ENCODE measurements at places on chromosomes 1 and 21.
A peak's percentile ranks its signal among the peaks of the same experiment; 100 is the strongest.

DNA sequence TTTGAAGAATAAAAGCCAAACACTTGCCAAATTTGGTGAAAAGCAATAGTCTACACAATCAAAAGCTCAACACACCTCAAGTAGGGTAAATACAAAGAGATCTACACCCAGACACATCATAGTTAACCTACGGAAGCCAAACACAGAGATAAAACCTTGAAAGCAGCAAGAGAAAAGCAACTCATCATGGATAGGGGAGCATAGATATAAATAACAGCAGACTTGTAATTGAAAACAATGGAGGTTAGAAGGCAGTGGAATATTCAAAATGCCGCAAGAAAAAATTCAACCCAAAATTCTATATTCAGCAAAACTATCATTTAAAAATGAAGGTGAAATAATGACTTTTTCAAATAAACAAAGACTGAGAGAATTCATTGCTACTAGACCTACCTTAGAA is 105.1 kb downstream of the ITSN1 start:
- no peak for DNase-seq

DNA sequence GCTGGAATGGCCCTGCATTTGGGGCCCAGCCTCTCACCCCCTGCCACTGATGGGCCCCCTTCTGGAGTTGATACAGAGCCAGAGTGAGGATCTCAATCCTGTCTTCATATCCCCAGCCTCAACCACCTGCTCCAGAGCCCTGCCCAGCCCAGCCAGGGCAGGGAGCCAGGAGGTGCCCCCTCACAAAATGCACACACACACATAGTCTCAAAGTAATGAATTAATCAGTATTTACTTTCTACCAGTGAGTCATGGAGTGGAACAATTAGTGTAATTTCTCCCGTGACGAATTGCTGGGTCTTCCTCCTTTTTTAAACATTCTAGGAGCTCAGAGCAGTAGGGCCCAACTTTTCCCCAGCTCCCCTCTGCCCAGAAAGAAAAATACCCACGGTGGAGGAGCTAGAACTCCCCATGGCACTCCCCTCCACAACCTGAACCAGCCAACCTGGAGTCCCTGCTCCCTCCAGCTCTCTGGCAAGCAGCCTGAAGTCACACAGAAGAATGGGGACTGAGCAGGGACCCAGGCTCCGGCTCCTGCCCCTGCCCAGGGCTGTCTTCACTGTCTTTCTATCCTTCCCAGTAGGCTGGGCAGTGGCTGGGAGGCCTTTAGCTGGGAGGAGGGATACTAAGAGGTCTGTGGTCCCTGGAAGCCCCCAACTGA is 29.3 kb downstream of the SDC3 start:
- DNase-seq = no peak

DNA sequence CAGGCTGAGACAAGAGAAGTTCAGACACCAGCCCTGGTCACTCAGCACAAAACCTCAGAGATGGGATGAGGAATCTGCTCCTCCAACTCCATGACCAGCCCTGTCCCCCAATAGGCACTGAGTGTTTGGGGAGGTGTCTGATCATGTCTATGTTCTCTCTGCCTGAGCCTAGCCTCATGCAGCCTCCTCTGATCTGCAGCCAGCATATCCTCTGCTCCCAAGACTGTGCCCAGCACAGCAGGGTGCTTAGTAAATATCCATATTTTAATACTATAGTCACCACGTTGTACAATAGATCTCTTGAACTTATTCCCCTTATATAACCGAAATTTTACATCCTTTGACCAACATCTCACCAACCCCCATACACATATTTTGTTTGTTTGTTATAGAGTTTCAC is 202.9 kb downstream of the MATN1 start:
- no peak for DNase-seq

DNA sequence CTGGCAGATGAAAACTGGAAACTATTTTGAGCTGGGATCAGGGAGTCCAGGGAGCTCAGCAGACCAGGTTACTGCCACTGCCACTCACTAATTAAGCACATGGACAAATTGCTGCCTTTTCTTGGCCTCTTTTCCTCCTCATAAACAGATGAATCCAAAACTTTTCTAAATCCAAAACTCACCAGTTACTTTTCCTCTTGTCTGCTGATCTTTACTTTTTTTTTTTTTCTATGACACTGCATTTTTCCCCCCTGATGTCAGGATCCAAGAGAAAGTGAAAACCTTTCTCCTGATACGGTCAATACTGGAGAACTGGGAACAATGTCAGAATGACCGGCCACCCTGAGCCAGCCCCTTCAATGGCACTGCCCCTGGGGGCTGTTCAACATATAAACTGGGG is 405.8 kb downstream of the DUSP10 start:
- no peak for DNase-seq

GRCh38 chr1:234684856-234685255 is 74.9 kb upstream of the IRF2BP2 start:
- peak; percentile 42 for DNase-seq

- DNase-seq = peak; percentile 92
Measured at GRCh38 chr1:62783736-62784508, at the start of gene ATG4C. TSS of gene ATG4C (plus strand) at chr1:62784132. CDS start at chr1:62803787, 19,655 bp downstream.

- DNase-seq = no peak
Measured at GRCh38 chr21:36545776-36546511, 66.0 kb upstream of the CLDN14 start.

DNA sequence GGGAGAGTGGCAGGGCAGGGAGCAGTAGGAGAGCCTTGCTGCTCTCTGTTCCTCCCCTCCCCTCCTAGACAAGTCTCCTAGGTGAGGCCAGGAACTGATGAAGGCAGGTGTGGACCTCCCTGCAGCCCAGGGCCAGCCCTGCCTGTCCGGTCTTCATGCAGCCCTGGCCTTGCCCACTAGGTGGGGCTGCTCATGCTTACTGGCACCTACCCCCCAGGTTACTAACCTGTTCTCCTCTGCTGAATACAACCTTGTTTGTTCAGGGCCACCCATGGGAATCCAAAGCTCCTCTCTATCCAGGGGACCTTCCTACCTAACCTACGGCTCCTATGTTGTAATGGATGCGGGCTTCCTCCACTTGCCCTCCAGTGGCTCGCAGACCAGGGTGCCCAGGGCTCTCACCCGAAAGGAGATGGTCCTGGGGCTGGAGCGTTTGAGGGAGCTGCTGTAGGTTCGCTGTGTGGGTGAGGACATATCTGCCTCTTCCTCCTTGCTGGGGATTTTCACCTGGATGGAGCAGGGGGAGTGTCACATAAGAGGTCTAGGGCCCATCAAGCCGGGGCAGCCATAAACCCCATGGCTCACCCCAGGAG is 7.9 kb upstream of the TNNT2 start:
- DNase-seq = no peak

GRCh38 chr1:44643721-44644334 is 30.5 kb downstream of the TMEM53 start:
- DNase-seq = no peak

DNA sequence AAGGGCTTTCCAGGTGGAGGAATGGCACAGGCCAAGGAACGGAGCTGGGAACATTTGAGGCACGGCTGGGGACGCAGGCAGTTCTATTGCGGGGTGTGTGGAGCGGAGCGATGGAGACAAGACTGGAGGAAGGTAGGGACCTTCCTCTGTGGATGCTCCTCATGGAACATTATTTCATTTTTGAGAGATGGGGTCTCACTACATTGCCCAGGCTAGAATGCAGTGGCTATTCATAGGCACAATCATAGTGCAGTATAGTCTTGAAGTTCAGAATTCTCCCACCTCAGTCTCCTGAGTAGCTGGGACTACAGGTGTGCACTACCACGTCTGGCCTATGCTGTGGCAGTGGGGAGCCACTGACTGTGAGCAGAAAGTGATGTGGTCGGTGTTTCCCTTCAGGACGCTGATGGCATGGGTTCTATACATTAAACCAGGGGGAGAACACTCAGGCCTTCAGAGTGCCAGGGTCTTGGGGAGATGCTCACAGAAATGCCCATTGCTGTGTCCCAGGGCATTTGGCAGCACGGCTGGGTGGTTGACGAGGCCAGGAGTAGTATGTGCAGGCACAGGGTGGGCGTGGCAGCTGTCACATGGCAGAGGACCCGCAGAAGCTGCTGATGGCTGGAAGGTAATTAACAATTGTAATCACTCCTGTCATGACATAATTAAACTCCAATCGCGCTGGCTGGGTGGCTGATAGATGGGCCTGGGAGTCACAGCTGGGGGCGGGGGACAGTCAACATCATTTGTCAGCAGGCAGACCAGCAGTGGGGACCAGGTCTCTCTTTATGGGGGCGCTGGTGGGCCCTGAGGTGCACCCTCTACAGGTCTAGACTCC is 40.8 kb upstream of the ACOT11 start:
- no peak for DNase-seq

GRCh38 chr1:50977575-50978143 is 7.6 kb downstream of the CDKN2C start:
- DNase-seq = no peak

GRCh38 chr1:201916649-201917249 is 28.1 kb downstream of the SHISA4 start:
- no peak for DNase-seq

DNA sequence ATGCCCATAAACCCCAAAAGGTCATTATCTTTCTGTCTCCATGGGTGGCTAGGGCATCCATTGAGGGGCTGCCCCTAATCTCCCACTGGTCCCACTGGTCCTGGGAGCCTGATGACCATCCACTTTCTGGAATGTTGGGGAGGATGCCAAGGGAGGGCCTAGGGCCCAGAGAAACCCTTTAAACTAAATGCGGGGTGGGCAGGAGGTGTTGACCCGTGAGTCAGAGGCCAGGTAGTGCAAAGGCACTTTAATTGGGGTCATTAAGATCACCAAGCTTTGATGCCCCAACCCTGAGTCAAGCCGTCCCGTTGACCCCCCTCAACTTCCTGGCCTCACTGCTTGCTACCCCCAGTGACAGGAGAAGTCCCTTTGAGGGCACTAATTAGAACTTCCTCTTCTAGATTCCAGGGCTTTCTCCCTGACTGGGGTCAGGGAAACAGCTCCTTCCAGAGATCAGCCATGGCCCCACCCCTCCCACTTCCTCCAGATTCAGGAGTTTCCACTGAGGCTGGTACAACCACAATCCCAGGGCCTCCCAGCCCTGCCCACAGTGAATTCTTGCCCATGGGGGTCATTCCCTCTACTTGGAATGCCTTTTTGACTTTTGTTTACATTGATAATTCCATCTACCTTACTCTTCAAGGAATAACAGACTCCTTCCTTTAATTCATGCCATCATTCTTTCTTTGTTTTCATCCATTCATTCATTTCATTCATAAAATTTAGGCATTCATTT is 15.5 kb upstream of the SERINC2 start:
- no peak for DNase-seq

DNA sequence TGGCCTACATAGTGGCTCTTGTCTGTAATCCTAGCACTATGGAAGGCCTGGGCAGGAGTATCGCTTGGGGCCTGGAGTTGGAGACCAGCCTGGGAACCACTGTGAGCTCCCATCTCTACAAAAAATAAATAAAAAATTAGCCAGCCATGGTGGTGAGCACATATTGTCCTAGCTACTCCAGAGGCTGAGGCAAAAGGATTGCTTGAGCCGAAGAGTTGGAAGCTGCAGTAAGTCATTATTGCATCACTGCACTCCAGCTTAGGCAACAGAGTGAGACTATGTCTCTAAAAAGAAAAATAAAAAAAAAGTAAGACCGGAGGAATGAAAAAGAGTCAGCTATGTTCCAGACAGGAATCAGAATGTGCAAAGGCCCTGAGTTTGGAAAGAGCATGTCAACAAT is 115.3 kb downstream of the CYYR1 start:
- no peak for DNase-seq

GRCh38 chr1:232422098-232422497 is 207.8 kb downstream of the SIPA1L2 start:
- DNase-seq = no peak

GRCh38 chr1:172338295-172338735 is 82.2 kb upstream of the C1orf105 start:
- no peak for DNase-seq

DNA sequence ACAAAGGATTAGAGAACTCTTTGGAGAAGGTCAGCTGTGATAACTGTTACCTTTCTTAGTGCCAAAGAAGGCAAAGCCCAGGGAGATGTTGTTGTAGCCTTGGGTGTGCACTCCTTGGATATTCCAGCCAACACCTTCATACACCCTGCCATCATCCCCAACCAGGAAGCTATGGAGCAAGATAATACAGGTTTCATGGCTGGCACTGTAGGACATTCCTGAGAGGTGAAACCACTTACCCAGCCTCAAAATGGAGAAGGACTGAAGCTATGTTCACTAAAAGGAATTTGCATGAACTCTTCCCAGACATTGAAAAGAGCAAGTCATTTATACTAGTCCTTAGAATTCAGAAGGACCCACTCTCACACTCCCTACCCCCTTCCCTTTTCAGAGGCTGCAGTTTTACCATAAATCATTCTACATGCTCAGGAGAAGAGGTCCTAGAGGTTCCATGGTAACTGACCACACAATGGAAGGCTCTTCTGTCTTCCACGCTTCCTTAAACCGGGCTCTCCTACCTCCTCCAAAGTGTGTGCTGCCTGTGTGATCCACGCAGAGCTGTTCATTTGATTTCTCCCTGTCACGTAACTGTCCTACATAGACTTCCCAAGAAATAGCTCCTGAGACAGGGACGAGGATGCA is 5.5 kb downstream of the PGLYRP4 start:
- DNase-seq = no peak

- no peak for DNase-seq
Measured at GRCh38 chr1:205699416-205699815, 19.1 kb upstream of the SLC45A3 start.

DNA sequence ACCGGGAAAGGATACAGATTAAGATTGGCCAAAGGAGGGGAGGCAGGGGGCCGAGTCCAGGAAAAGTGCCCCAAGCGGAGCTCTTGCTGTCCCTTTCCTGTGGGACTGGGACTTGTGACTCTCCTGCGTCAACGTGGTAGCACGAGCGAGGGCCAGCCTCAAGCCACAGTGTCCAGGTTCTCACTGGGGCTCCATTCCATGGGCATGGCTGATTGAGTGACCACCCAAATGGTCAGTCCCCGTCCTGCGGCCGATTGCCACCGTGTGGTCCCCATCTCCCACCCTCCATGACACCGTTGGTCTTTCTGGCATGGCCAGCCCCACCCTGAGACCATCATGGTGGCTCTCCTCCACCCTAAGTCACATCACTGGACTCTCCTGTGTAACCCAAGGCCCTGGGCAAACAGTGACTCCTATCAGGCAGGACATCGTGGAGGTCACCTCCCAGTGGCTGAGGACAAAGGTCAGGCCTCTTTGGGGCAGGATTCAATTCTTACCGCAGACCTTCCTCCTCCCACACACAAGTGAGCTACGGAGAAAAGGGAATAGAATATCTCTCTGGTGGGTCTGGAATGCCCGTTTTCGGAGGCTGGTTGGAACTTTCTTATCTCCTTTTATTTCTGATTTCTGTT is 8.9 kb upstream of the C1orf174 start:
- no peak for DNase-seq
